ENCODE measurements at places on chromosomes 1 and 21.

GRCh38 chr1:244210884-244211558 lies 159.9 kb downstream of the ZBTB18 start:
- no peak for DNase-seq

- DNase-seq: no peak
Observed at GRCh38 chr1:167439301-167439988, 78.9 kb downstream of the CD247 start.

DNA sequence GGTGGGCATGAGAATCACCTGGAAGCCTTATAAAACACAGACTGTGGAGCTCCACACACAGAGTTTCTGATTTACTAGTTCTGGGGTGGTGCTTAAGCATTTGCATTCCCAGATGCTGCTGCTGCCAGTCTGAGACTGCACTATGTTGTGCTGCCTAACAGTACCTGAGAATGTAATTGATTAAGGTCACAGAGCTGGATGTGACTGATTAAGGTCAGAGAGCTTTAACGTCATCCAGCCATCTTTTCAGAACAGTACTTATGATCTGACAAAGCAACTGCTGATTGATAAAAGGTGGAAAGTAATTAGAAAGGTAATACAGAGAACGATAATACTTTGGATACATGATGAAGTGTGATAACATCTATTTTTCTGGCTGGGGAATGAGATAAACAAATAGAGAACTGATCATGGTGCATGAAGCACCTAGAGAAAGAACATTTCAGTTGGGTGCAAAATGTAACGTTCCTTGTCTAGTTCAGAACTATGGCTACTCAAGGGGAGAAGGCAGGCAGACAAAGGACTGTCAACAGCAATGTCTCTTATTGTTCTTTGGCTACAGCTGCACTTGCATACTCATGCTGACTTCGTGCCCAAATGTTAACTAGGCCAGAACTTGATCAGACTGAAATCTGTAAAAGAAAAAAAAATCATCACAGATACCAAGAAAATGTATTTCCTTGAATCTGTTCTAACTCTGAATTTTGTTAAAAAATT lies 3.7 kb upstream of the UCK2 start:
- no peak for DNase-seq

DNA sequence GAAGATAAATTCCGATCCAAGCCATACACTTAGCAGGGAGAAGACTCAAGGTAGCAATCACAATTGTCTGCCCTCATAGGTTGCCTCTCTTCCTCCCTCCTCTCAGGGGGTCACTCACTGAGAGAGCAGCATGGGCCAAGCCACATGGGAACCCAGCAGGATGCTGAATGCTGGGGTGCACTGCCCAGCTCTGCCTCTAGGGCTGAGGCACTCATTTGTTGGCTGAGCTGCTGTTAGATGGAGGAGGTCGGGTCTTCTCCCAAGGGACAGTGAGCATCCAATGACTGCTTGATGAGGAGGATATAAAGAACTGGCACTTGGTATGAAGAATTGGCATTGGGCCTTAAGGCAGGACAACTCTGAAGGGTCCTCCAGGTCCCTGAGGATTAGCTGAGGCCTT lies 418.8 kb downstream of the SIPA1L2 start:
- DNase-seq: no peak

- no peak for DNase-seq
Observed at GRCh38 chr1:209807509-209807908, 1.6 kb upstream of the IRF6 start.

- no peak for DNase-seq
Observed at GRCh38 chr1:44828841-44829440, 14.1 kb downstream of the PTCH2 start.

Measured in CD4-positive, alpha-beta T cell treated with Interleukin-21 for 1 hour (primary cell).